ENCODE measurements at places on chromosomes 13 and 19. TPM values are rescaled to one million over a fixed set of nuclear protein-coding genes. Genes with fewer than 3 reads are reported as not detected.

Gene MISP3
- 1.6 TPM for total RNA-seq

Gene ZNF471
- total RNA-seq, result 1.7 TPM

Gene SKA3
- total RNA-seq, result 0.33 TPM

Gene OR7D2
- not detected for total RNA-seq

Gene CYP4F3
- total RNA-seq, result not detected

Gene BRSK1
- total RNA-seq, result 1.7 TPM

Gene DACT3
- not detected for total RNA-seq

Gene SACS
- total RNA-seq, result 32.8 TPM

Gene STAP2
- total RNA-seq, result 2.4 TPM

Gene NFIC
- total RNA-seq, result 30.3 TPM

Gene ACP7
- total RNA-seq, result not detected

Gene ZNF260
- total RNA-seq, result 15.4 TPM

DNA sequence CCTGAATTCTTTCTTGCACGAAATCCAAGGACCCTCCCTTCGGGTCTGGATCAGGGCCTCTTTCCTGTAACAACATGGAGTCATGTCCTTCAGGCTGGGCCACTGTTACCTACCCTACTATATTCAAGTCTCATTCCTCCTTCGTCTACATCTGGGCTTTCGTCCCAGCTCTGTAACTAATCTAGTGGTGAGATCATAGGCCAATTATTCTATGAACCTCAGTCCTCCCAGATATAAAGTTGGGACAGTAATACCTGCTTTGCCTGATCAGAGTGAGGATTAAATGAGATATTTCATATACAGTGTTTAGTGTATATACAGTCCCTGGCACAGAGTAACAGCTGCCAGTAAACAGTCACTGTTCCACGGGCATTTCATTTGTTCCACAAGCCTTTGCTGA is 48.3 kb upstream of the ATP12A start:
- H3K27ac ChIP-seq, result no peak overlapping the region
- no peaks in the 10 kb centered on the region for H3K36me3 ChIP-seq
- DNase-seq, result no peak
- H3K4me1 ChIP-seq, result peaks cover 13% of the 10 kb centered on the region
- H3K4me3 ChIP-seq, result no peak overlapping the region

DNA sequence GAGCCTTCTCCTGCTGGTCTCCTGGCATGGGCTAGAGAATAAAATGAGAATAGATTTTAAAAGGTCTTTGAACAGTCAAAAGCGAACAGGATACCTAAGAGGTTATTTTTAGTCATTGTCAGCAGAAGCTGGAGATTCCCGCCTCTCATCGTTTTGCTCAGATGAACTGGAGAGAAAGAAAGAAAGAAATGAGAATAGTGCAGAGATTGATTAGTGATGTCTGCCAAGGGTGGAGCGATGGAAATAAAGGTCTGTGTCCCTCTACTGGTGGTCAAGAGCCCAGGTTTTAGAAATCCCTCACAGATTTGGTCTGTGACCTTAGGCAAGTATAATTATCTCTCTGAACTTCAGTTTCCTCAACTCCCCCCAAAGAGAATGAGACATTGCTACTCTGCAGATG is 5.3 kb downstream of the NCAN start:
- no peak overlapping the region for H3K4me3 ChIP-seq
- no peak overlapping the region for H3K27ac ChIP-seq
- no peaks in the 10 kb centered on the region for H3K4me1 ChIP-seq
- no peak for DNase-seq
- peaks cover 21% of the 10 kb centered on the region for H3K27me3 ChIP-seq

DNA sequence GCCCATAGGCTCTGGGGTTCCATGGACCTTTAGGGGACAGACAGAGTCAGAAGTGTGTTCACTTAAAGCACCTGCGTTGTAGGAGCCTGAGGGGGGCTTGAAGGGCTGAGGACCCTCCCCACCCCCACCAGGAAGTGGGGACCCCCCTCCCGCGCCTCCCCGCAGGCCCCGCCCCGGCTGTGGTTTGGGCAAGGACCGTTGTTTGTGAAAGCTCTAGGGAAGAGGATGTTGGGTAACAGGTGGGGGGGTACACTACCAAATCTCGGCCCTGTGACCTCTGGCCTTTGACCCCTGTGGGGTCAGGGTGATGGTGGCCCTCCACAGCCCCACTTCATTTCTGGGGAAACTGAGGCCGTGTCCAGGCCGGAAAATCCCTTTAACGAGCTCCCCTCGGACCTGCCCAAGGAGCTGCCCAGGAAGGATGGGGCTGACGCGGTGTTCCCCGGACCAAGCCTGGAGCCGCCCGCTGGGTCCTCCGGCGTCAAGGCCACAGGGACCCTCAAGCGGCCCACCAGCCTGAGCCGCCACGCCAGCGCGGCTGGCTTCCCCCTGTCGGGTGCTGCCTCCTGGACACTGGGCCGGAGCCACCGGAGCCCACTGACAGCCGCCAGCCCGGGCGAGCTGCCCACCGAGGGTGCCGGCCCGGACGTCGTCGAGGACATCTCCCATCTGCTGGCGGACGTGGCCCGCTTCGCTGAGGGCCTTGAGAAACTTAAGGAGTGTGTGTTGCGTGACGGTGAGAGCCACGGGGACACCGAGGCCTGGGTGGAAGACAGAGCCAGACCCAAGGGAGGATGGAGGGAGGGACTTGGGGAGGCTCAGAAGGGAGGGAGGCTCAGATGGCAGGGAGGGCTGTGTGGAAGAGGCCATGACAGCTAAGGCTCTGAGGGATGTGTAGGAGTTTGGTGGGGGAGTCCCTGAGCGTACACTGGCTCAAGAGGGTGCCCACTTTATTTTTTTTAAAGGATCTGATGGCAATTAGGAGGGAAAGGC is 1.3 kb downstream of the ARHGAP45 start:
- H3K4me3 ChIP-seq, result peak overlapping the region; percentile 92
- peaks cover 74% of the 10 kb centered on the region for H3K4me1 ChIP-seq
- peak overlapping the region; percentile 98 for H3K27ac ChIP-seq
- no peaks in the 10 kb centered on the region for H3K27me3 ChIP-seq

- no peak for DNase-seq
- H3K36me3 ChIP-seq, result no peaks in the 10 kb centered on the region
- H3K27me3 ChIP-seq, result no peaks in the 10 kb centered on the region
Observed at GRCh38 chr19:12786952-12787351, 4.3 kb upstream of the JUNB start.

DNA sequence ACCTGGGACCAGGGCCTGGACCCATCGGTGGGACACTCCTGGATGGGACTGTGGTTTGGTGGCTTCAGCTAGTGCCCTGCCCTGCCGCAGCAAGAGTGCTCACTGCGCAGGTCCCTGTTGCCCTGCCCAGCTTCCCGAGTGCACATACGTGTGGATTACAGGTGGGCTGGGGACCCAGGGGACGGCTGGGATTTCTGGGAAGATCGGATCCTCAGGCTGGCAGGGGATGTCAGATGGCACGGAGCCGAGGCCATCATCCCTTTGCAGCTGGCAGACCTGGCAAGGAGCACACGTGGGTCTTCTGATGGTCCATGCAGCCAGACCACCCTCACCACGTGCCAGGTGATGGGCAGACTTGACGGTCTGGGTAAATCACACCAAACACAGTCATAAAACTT is 69.3 kb downstream of the CHST8 start:
- no peak overlapping the region for H3K4me3 ChIP-seq
- no peak for DNase-seq
- no peaks in the 10 kb centered on the region for H3K27me3 ChIP-seq

- no peaks in the 10 kb centered on the region for H3K4me1 ChIP-seq
- no peaks in the 10 kb centered on the region for H3K27me3 ChIP-seq
- H3K4me3 ChIP-seq, result no peak overlapping the region
- H3K36me3 ChIP-seq, result no peaks in the 10 kb centered on the region
- no peak overlapping the region for H3K27ac ChIP-seq
Observed at GRCh38 chr13:58855283-58855682, 1223.7 kb downstream of the PCDH17 start.

DNA sequence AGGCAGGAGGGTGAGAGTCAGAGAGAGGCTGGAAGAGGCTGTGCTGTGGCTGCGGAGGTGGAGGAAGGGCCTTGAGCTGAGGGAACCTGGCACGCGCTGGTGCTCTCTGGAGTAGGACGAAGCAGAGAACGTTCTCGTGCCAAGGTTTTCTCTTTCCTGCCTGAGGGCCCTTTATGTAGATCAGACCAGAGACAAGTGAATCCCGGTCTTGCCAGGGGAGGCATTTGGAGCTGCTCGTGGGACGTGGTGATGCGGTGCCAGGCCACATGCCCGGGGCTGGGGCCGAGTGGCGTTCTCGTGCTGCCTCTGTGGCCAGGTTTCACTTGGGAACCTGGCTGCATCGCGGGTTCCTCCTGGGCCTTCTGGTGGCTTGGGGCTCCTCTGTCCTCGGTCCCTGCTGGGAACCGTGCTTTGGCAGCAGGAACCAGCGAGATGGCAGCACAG is 54.2 kb downstream of the KDM4B start:
- H3K4me3 ChIP-seq, result no peak overlapping the region
- no peak overlapping the region for H3K27ac ChIP-seq
- DNase-seq, result no peak
- no peaks in the 10 kb centered on the region for H3K4me1 ChIP-seq

- no peaks in the 10 kb centered on the region for H3K27me3 ChIP-seq
- no peak overlapping the region for H3K27ac ChIP-seq
- peaks cover 42% of the 10 kb centered on the region for H3K4me1 ChIP-seq
- no peak for DNase-seq
- peak overlapping the region; percentile 34 for H3K4me3 ChIP-seq
- no peaks in the 10 kb centered on the region for H3K36me3 ChIP-seq
Observed at GRCh38 chr19:49852631-49853126, 1.7 kb downstream of the PTOV1 start.

- H3K4me3 ChIP-seq, result peak overlapping the region; percentile 52
- peaks cover 32% of the 10 kb centered on the region for H3K4me1 ChIP-seq
- no peaks in the 10 kb centered on the region for H3K27me3 ChIP-seq
- peaks cover 4% of the 10 kb centered on the region for H3K36me3 ChIP-seq
Observed at GRCh38 chr19:18594096-18594823, 5.7 kb downstream of the REX1BD start.

GRCh38 chr13:49213997-49214916 is 5.9 kb upstream of the MLNR start:
- no peak for DNase-seq
- peaks cover 11% of the 10 kb centered on the region for H3K4me1 ChIP-seq
- H3K36me3 ChIP-seq, result no peaks in the 10 kb centered on the region
- no peak overlapping the region for H3K4me3 ChIP-seq
- peaks cover 12% of the 10 kb centered on the region for H3K27me3 ChIP-seq
- H3K27ac ChIP-seq, result no peak overlapping the region

- peak overlapping the region; percentile 78 for H3K27ac ChIP-seq
- DNase-seq, result peak; percentile 72
- H3K4me3 ChIP-seq, result no peak overlapping the region
- H3K4me1 ChIP-seq, result peaks cover 88% of the 10 kb centered on the region
- no peaks in the 10 kb centered on the region for H3K36me3 ChIP-seq
- H3K27me3 ChIP-seq, result no peaks in the 10 kb centered on the region
Observed at GRCh38 chr13:48156466-48156865, 61.6 kb upstream of the MED4 start.

GRCh38 chr13:43387880-43388279 is 364.5 kb downstream of the DNAJC15 start:
- H3K36me3 ChIP-seq, result no peaks in the 10 kb centered on the region
- no peak overlapping the region for H3K4me3 ChIP-seq
- DNase-seq, result no peak
- H3K27me3 ChIP-seq, result no peaks in the 10 kb centered on the region

DNA sequence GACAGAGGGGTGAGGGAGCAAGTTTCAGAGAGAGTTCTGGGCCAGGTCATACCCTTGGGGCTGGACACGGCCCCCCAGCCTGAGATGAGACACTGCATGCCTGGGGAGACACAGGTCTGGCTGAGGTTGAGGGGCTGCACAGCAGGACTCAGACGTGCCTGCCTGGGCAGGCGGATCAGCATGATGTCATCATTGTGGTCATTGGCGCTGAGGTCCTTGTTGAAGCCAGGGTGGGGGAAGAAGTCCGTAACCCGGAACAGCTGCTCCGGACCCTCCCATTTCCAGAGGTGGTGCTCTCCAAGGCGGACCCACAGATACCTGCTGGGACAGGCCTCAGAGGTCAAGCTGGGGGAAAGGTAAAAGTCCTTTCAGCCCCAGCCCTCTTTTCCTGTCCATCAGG is 5.0 kb upstream of the KLK8 start:
- no peak overlapping the region for H3K4me3 ChIP-seq
- H3K36me3 ChIP-seq, result no peaks in the 10 kb centered on the region
- no peak overlapping the region for H3K27ac ChIP-seq
- no peaks in the 10 kb centered on the region for H3K27me3 ChIP-seq

- H3K27ac ChIP-seq, result no peak overlapping the region
- no peaks in the 10 kb centered on the region for H3K36me3 ChIP-seq
- H3K4me3 ChIP-seq, result no peak overlapping the region
- peaks cover 4% of the 10 kb centered on the region for H3K4me1 ChIP-seq
Observed at GRCh38 chr13:97384371-97384770, 49.6 kb upstream of the RAP2A start.

- H3K4me1 ChIP-seq, result peaks cover 10% of the 10 kb centered on the region
- H3K36me3 ChIP-seq, result no peaks in the 10 kb centered on the region
- DNase-seq, result no peak
Observed at GRCh38 chr13:43363156-43363953, 340.0 kb downstream of the DNAJC15 start.

DNA sequence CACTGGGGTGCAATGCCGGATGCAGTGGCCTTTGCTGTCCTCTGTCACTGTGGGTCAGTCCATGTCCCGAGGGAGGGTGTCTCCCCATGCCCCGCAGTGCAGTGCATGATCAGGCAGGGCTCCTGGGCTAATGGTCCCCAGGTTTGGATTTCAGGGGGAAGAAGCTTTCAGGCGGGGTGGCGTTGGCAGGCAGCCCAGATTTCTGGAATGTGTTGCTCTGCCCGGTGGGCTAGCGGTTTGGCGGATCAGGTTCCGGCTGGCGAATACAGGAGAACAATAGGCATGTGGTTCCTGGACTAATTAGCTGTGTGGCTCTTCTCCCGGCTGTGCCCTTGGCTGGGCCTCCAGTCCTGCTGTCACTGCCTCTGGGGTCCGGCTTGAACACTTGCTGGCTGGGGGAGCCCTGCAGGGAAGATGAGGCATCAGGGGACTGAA is 141.3 kb downstream of the FGF9 start:
- DNase-seq, result no peak
- H3K36me3 ChIP-seq, result no peaks in the 10 kb centered on the region
- no peaks in the 10 kb centered on the region for H3K27me3 ChIP-seq
- no peak overlapping the region for H3K27ac ChIP-seq
- H3K4me3 ChIP-seq, result no peak overlapping the region

- peak; percentile 58 for DNase-seq
- no peaks in the 10 kb centered on the region for H3K27me3 ChIP-seq
- H3K4me3 ChIP-seq, result no peak overlapping the region
- no peak overlapping the region for H3K27ac ChIP-seq
Observed at GRCh38 chr13:30158774-30159445, 148.4 kb downstream of the KATNAL1 start.

- H3K4me1 ChIP-seq, result peaks cover 7% of the 10 kb centered on the region
- H3K27ac ChIP-seq, result no peak overlapping the region
- no peak overlapping the region for H3K4me3 ChIP-seq
- no peaks in the 10 kb centered on the region for H3K27me3 ChIP-seq
- DNase-seq, result peak; percentile 44
Observed at GRCh38 chr19:4267101-4267900, 11.8 kb upstream of the SHD start.

Measured in CD4-positive, alpha-beta memory T cell (primary cell).